ENCODE measurements at places on chromosomes 7 and 10. TPM values are rescaled to one million over a fixed set of nuclear protein-coding genes. Genes with fewer than 3 reads are reported as not detected.

Gene ZNF467
- total RNA-seq, result 0.34 TPM

Gene CTAGE6
- total RNA-seq, result not detected

Gene MYPN
- total RNA-seq, result 0.08 TPM

Gene TSPAN13
- 24.3 TPM for total RNA-seq

Gene UBE3C
- total RNA-seq, result 61.0 TPM

Gene TMEM196
- not detected for total RNA-seq

Gene TRIM50
- total RNA-seq, result not detected

Gene PLEKHS1
- total RNA-seq, result 0.04 TPM

Gene GRB10
- 23.5 TPM for total RNA-seq

Gene ITGA8
- 0.03 TPM for total RNA-seq

Gene ALDH18A1
- total RNA-seq, result 81.7 TPM

Gene CFAP43
- total RNA-seq, result 0.37 TPM

Gene NACAD
- 0.41 TPM for total RNA-seq

Gene MRC1
- not detected for total RNA-seq

Gene TDRD1
- total RNA-seq, result not detected

Gene XPNPEP1
- 109 TPM for total RNA-seq

Gene FXYD4
- total RNA-seq, result not detected

Gene TMEM130
- total RNA-seq, result 0.15 TPM

Gene VSIR
- 7.4 TPM for total RNA-seq

Gene PRR15
- 0.21 TPM for total RNA-seq

Gene HOXA6
- 5.7 TPM for total RNA-seq

Gene GIMAP8
- total RNA-seq, result not detected

Gene PNLIPRP2
- not detected for total RNA-seq

Gene SH2D4B
- 0.30 TPM for total RNA-seq

Gene LIPN
- not detected for total RNA-seq

Gene ZNF398
- 9.0 TPM for total RNA-seq

Gene PDZD7
- total RNA-seq, result 7.0 TPM

Gene TES
- total RNA-seq, result 84.7 TPM

Gene NODAL
- total RNA-seq, result not detected

Gene TAC1
- 2.7 TPM for total RNA-seq

Gene C1QL3
- total RNA-seq, result not detected

Gene CYP3A7
- not detected for total RNA-seq

Gene PLAC9
- not detected for total RNA-seq

Gene SYT15
- total RNA-seq, result 0.08 TPM

Gene DNA2
- total RNA-seq, result 13.7 TPM

Gene ATOH7
- total RNA-seq, result 0.23 TPM

Gene NDUFB2
- 233 TPM for total RNA-seq

Gene SSBP1
- total RNA-seq, result 487 TPM

Gene IQUB
- not detected for total RNA-seq

Gene TSPAN33
- total RNA-seq, result 3.7 TPM

Gene GPR85
- total RNA-seq, result 0.83 TPM

Gene CYP26C1
- total RNA-seq, result 0.04 TPM

Gene COBL
- total RNA-seq, result 5.0 TPM

Gene GPRIN2
- total RNA-seq, result not detected

Gene GIMAP1
- not detected for total RNA-seq

Gene PTF1A
- total RNA-seq, result not detected

Gene STOX1
- 0.21 TPM for total RNA-seq

Gene BBS9
- total RNA-seq, result 2.5 TPM

Gene TAS2R40
- not detected for total RNA-seq

Gene PTPRZ1
- 3.6 TPM for total RNA-seq

Gene TUBAL3
- not detected for total RNA-seq

Gene CPN1
- 8.6 TPM for total RNA-seq

Gene PIK3CG
- total RNA-seq, result 0.30 TPM

Gene CPA1
- total RNA-seq, result not detected

Gene TYW1B
- 5.8 TPM for total RNA-seq

Gene HABP2
- 0.08 TPM for total RNA-seq
